ENCODE measurements at places on chromosomes 3 and 15.

DNA sequence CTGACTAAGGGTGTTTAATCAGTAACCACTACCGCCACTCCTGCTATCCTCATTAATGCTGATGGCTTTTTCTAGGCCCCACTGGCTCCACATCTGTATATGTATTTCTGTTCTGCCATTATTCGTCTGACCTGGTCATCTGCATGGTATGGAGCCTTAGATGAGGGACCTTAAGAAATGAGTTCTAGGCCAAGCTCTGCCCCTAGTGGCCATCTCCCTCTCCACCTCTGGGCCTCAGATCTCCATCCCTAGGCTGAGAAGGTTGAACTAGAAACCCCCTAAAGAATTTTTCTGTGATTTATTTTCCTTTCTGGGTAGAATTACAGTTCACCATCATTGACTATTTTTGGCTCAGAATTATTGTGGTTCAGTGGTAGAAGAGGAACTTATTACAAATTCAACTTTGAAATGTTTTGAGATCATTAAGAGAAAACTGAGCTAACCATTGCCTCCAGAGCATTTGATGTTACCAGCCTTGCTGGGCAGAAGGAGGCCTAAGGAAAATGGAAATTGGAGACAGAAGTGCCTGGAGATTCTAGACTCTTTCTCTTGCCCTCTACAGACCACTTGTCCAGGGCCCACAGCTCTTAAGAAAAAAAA lies 325.2 kb upstream of the NR2E3 start:
- no peak for DNase-seq

- DNase-seq = no peak
Observed at GRCh38 chr3:115885621-115886020, 262.3 kb downstream of the GAP43 start.

- DNase-seq = no peak
Observed at GRCh38 chr3:144963810-144964209, 992.2 kb downstream of the DIPK2A start.

- DNase-seq = no peak
Observed at GRCh38 chr15:79944622-79945021, 26.4 kb downstream of the BCL2A1 start.

DNA sequence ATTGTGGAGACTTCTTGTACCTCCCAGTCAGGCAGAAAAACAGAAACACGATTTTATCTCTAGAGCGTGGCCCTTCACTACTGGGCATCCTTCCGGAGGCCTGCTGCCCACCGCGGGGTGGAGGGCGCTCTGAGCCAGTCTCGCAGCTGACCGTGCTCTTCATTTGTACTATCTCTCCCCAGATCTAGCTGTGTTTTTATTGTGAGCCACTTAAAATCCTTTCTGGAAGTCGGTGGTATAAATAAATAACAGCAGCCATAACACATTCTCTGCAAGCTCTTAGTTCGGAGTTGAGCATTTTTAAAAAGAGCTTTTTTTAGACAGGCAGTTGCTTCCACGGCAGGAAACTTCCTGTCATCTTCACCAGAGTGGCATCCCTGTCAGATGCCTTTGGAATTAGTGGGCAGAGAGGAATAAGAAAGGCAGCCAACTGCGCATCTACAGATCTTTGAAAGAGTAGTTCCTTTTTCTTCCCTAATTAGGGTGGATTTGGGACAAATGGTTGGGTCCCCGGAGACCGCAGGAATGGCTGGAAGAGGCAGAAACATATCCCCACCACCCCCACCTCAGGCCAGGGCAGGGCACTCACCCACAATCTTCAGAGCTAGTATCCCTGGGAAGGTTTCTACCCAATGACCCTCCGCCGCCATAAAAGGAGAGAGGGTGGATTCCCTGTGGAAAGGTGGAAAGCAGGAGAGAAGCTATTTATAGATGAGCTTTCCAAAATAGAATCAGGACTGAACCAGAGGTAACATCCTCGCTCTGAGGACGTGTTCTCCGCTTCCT lies 91.1 kb downstream of the TOP2B start:
- DNase-seq = no peak

- no peak for DNase-seq
Observed at GRCh38 chr15:69236505-69236904, 62.2 kb upstream of the PAQR5 start.

GRCh38 chr3:126130081-126130855 lies 46.3 kb upstream of the SLC41A3 start:
- DNase-seq = no peak

GRCh38 chr15:34064438-34064837 lies 25.4 kb upstream of the AVEN start:
- DNase-seq = no peak

- no peak for DNase-seq
Observed at GRCh38 chr3:128734523-128735189, 8.7 kb downstream of the RAB7A start.
